ENCODE measurements at places on chromosomes 12 and 14.

DNA sequence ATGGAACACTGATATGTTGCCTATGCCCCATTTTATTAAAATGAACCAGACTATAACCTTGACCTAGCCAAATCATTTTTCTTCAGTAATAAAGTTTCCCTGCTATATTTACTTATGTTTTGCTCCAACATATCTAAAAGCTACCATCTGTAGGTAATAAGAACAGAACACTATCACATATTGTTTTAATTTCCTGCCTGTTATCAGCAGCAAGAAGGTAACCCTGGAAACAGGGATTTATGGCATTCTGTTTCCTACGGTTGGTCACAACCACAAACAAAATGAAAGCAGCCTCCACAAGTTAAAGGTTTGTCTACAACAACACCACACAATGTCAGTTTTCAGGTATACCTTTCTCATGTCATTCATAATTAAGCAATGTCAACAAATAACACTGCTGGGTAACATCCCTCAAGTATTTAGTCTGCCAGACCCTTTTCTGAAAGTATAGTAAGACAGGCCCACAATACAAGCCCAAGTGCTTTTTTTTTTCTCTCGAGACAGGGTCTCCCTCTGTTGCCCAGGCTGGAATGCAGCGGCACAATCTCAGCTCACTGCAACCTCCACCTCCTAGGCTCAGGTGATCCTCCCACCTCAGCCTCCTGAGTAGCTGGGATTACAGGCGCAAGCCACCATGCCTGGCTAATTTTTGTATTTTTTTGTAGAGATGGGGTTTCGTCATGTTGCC is 25.5 kb downstream of the GCH1 start:
- no peak for DNase-seq

DNA sequence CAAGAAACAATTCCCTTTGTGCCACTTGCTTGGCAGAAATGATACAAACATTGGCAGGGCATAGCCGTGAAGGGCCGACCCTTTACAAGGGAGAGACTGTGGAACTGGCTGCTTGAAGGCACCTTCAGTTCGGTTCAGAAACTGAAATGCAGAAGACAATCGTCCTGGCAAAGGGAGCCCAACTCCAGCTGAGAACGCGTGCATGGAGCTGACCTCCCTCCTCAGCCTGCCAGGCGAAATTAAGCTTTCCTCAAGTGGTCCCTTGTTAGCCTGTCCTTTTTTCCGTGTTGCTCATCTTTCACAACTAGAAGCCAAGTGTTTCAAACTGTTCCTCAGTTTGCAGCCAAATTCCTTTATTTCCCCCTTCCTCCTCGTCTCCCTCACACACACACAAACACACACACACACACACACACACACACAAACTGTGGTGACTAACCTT is 8.1 kb downstream of the LGR5 start:
- peak; percentile 62 for DNase-seq

- DNase-seq, result no peak
Observed at GRCh38 chr12:121214855-121215745, 5.2 kb downstream of the P2RX4 start.

GRCh38 chr12:127507341-127507740 is 759.6 kb upstream of the TMEM132C start:
- DNase-seq, result no peak

DNA sequence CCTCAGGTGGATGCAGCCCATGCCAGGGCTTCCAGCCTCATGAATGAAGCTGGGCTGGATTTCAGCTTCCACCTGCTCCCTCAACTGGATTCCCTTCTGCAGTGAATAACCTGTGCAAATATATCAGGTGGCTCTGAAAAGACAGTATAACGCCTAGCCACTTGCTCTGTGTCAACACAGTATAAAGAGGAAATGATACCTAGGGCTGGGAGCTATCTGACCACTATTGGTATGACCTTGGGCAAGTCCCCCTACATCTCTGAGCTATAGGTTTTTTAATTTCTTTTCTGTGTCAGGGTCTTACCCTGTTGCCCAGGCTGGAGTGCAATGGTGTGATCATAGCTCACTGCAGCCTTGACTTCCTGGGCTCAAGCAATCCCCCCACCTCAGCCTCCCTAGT is 19.8 kb downstream of the ISM2 start:
- DNase-seq, result no peak
